ENCODE measurements at places on chromosomes 5 and 9.

DNA sequence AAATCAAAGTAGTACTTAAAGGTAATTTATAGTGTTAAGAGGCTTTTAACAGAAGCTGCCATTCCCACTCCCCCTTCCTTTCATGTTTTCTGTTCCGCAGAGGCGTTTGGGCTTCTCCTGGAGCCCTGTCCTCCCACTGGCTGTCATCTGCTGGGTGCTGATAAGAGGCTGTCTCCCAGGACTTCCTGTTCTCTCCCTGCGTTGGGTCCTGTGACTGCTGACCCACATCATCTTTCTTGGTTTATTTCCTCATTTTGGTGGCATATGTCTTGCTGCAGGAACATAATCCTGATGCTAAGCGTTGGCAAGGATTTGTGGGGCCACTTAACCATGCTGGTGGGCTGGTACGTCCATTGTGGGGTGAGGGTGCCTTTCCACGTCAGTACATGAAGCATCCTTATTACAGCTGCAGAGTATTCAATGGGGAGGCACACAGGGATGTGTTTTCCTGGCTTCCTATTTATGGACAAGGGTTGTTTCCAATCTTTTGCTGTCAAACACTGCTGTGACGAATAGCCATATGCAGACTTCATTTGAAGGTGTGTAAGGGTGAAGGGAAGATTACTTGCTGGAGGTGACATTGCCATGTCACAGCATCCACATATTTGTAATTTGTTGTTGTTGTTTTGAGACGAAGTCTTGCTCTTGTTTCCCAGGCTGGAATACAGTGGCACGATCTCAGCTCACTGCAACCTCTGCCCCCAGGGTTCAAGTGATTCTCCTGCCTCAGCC lies 22.3 kb upstream of the RNF130 start:
- no peak for DNase-seq

GRCh38 chr9:130830231-130830760 lies 4.8 kb upstream of the ABL1 start:
- DNase-seq, result no peak

GRCh38 chr9:89311346-89312221 lies 589 bp downstream of the CKS2 start:
- DNase-seq, result no peak

- DNase-seq, result no peak
Measured at GRCh38 chr9:101673642-101674041, 64.8 kb downstream of the GRIN3A start.

GRCh38 chr9:127781806-127782205 lies 3.3 kb upstream of the SH2D3C start:
- no peak for DNase-seq
